RKO (cell line): ENCODE measurements at places on chromosomes 2 and 18.

DNA sequence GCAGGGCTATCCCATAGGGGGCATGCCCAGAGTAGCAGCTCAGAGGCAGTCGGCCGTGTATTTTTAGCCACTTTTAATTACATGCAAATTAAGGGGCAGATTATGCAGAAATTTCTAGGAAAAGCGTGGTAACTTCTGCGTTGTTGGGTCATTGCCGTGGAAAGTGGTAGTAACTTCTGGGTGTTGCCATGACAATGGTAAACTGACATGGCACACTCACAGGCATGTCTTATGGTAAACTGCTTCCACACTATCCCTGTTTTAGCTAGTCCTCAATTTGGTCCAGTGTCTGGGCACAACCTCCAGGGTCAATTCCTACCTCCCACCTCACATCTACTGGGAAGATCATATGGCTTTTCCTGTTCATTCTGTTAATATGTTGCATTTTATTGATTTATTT, 428.9 kb upstream of the FANCL start:
- DNase-seq: no peak

DNA sequence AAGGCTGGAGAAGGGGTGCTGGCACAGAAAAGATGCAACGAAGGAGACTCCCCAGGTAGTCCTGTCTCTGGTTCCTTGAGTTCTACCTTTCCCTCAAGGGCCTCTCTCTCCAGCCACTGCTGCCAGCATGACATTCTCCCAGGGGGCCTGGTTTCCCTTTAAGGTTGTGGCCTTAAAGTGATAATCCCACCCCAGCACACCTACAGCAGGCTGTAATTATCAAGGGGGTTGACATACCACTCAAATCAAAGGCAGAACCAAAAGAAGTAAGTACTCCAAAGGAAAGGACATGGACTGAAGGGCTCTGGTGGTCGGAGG, 127.4 kb upstream of the MSH6 start:
- DNase-seq: no peak

DNA sequence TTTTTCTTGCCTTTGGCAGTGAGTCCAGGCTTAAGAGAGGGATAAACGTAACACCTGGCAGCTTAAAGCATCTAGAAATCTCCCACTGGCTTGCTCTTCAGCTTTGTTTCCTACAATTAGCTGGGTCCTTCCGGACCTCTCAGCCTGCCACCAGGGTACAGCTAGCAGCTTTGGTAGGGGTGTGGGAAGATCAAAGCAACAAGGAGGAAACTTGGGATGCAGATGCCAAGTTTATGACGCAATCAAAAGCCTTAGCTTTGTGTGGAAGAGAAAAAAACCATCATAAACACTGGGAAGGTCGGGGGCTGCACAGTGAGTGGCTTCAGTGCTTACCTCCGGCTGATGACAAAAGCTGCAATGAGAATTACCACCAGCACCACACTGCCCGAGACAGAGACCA, 116.9 kb downstream of the EPHA4 start:
- no peak for DNase-seq

- no peak for DNase-seq
These were observed 485.1 kb downstream of the NRXN1 start for GRCh38 chr2:50546790-50547189.

DNA sequence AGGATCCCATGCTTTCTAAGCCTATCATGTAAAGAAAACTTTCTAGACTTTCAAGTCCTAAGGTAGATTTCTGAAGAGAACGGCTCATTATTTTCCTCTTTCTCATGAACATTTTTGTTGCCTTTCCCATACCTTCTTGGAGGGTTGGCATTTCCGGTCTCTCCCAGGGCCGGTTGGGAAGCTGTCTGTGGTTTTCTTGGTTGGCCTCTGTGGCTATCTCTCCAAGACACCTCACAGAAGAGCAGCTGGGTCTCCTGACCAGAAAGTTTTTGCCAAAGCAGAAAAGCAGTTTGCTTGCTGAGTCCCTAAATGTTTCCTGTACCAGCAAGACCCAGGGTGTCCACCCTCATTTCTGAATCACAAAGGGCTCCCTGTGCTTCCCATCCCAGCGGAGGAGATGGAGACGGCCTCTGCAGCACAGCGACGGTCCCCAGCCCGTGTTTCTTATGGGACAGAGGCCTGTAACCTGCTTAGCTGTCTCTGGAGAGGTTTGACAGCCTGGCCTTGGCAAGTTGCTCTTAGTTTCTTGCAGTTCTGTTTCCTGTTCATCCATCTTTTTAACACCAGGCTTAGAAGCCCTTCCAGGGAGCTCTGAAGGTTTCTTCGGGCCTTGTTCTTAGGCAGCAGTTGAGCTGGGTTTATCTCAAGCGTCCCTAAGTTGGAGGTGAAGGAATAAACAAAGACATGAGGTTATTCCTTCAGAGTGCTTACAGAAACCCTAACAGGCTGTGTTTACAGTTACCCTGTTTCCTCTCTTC, 39.8 kb downstream of the GREB1 start:
- DNase-seq: no peak

DNA sequence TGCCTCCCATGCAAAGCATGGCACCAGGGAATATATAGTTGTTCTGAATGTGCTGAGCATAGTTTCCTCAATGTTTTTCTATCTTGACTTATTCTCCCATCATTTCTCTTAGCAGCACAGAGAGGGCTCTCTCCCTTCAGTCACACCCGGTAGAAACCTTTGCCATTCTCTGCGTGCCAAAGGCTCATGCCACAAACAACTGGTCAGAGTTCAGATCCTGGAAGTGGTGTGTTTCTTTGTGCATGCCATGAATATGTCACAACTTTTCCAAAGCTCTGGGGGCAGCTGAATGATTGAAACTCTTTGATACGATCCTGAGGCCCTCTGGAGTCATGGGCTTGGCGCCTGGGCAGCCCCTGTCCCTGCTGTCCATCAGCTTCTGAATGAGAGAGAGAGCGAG, 28.0 kb upstream of the EDAR start:
- no peak for DNase-seq

GRCh38 chr2:202510911-202511310, 123.9 kb upstream of the FAM117B start:
- DNase-seq: no peak

- no peak for DNase-seq
These were observed 6.4 kb upstream of the TGFA start for GRCh38 chr2:70560040-70560439.

DNA sequence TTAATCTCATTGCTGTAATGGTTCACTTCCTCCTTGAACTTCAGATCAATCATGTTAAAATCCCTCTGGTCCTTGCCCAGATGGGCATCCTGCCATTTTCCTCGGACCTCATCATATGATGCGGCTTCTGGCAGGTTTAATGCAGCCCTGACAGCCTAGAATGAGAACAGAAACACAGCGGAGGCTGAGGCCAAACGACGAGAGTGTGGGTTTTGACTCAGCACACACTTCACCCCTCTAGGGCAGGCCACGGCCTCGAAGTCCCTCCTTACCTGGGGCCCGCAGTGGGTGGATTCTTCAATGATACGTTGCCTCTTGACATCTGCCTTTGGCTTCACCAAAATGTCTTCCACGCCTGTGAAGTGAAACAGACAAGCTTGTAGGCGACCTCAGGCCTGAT, 56.8 kb downstream of the POLR1A start:
- no peak for DNase-seq

DNA sequence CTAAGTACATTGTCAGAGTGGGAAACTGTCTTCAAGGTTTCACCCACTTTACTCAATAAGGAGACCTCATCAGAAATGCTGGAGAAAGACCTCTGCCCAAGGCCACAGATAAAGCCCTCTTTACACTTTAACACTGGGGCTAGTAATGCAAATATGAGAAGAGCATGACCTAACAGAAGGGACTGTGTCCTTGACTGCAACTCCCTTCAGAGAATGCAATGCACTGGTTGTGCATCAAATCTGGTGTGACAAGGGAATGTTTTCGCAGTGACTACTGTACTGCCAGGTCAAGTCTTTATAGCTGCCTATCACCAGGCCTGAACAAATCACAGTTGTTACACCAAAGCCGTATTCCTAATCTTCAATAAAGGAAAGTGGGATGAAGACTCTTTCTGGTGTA, 28.6 kb downstream of the CDH19 start:
- DNase-seq: no peak

DNA sequence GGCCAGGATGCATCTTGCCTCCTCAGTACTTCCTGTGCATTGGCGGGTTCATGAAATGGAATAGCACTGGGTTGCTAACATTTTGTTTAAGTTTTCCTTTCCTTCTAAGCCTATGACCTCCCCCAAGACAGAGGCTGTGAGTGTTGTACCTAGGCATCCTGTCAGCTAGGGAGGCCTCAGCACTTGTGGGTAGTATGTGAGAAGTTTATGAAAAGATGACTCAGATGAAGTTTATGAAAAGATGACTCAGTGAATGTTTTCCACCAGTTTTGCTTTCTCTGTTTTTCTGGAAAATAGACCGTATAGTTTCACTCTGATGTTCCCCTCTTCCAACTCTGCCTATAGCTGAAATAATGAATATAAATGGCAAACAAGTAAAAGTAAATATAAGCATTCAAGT, 412.9 kb downstream of the TMEM182 start:
- DNase-seq: peak; percentile 44
